ENCODE measurements at places on chromosomes 3 and 15.

DNA sequence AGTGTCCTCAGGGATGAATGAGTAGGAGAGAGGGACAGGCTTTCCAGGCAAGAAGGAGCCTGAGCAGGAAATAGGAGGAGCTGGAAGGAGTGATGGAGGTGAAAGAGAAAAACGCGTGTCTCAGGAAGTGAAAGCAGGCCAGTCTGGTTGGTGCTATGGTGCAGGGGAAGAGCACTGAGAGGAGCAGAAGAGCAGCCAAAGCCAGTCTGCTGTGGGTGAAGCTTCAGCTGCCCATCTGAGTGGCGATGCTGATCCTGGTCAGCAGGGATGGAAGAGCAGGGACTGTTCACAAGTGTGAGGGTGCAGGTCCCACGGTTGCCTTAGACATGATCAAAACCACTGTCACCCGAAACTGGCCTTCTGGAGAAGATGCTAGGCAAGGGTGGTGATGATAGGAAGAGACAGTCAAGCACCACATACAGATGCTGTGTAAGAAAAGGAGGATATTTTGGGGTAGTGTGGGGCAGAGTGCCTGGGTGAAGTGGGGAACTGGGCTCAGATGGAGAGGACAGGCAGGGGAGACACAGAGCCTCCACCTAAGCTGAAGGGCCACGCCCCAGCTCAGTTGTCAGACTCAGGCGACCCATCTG is 5.5 kb upstream of the KY start:
- no peaks in the 10 kb centered on the region for H3K4me1 ChIP-seq
- H3K27ac ChIP-seq = no peak overlapping the region
- DNase-seq = no peak

DNA sequence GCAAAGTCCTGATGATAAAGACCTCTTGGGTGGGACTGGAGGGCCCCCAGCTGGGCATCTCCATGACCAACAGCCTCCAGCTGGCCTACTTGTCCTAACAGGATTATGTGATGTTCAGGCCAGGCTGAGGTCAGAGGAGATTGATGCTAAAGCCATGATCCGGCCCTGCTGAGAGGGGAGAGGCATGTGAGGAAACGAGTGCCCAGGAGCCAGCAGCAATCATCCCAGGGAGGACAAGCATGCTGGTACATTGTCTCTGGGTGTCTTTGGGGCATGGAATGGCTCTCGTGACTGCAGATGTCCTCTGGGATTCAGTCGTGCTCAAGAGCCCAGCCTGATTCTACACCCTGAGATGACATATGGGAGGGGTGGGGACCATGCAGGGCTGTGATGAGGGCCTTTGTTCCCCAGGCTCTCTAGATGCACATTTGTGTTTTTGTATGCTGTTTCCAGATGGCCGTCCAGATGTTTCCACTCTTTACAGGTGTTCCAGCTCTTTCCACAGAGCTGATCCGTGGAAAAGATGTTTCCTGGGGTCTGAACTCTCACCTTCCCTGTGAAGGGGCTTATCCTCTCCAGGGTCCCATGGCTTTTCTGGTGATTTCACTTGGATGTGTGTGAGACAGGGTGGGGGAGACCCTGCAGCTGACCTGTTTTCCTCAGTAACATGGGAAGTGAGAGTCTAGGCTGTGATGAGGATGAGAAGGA is 20.2 kb downstream of the SLC24A1 start:
- H3K27me3 ChIP-seq = no peaks in the 10 kb centered on the region
- H3K4me1 ChIP-seq = peaks cover 9% of the 10 kb centered on the region
- H3K4me3 ChIP-seq = no peak overlapping the region
- DNase-seq = no peak
- H3K27ac ChIP-seq = no peak overlapping the region

DNA sequence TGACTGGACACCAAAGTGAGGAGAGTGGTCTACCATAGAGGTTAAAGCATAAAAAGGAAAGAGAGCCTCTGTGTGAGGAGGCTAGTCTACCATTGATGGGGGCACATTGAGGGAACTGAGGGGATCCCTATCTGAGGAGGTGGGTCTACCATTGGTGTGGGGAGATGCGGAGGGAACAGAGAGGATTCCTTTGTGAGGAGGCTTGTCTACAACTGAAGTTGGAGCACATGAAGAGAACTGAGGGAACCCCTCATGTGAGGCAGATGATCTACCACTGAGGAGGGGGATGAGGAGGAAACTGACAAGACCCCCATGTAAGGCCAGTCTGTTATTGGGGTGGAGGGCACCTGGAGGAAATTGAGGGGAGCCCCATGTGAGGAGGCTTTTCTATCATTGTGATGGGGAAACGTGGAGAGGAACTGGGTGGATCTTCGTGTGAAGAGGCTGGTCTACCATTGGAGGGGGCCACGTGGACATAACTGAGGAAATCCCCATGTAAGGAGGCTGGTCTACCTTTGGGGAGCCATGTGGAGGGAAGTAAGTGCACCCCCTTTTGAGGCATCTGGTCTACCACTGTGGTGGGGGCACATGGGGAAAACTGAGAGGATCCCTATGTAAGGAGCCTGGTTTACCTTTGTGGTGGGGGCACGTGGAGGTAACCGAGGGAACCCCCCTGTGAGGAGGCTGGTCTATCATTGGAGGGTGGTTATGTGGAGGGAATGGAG is 160.1 kb downstream of the FBLN2 start:
- no peak for DNase-seq
- no peak overlapping the region for H3K27ac ChIP-seq
- no peaks in the 10 kb centered on the region for H3K4me1 ChIP-seq
- no peak overlapping the region for H3K4me3 ChIP-seq

GRCh38 chr15:42274702-42274989 is 1.4 kb upstream of the TMEM87A start:
- H3K27me3 ChIP-seq = no peaks in the 10 kb centered on the region
- H3K36me3 ChIP-seq = peaks cover 17% of the 10 kb centered on the region
- DNase-seq = no peak
- peak overlapping the region; percentile 99 for H3K27ac ChIP-seq
- H3K4me1 ChIP-seq = peaks cover 47% of the 10 kb centered on the region

- H3K4me3 ChIP-seq = no peak overlapping the region
- no peaks in the 10 kb centered on the region for H3K27me3 ChIP-seq
- H3K4me1 ChIP-seq = no peaks in the 10 kb centered on the region
- no peak overlapping the region for H3K27ac ChIP-seq
- H3K36me3 ChIP-seq = peaks cover 27% of the 10 kb centered on the region
- no peak for DNase-seq
Measured at GRCh38 chr15:82158811-82159210, 103.7 kb downstream of the EFL1 start.

- peaks cover 15% of the 10 kb centered on the region for H3K27me3 ChIP-seq
- H3K36me3 ChIP-seq = no peaks in the 10 kb centered on the region
- DNase-seq = no peak
- no peak overlapping the region for H3K4me3 ChIP-seq
- H3K27ac ChIP-seq = no peak overlapping the region
Measured at GRCh38 chr15:61331019-61331418, 101.9 kb upstream of the RORA start.

DNA sequence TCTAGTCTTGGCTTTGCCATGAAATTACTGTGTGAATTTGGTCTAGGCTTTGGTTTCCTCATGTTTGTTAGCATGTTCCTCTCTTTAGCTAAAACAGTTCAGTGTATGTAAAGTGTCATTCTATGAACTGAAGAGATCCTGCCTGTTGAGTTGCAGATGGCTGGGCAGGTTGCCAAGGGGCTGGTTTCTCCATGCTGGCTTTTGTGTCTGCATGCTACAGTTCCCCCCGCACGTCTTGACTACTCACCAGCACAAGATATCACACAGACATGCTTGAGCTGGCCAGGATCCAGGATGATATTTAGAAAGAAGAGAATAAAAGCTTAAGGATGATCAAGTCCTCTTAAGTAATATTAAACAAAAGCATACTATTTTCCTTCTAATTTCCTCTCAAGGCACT is 90.2 kb downstream of the CERS3 start:
- no peaks in the 10 kb centered on the region for H3K4me1 ChIP-seq
- H3K27ac ChIP-seq = no peak overlapping the region
- peak; percentile 10 for DNase-seq
- no peaks in the 10 kb centered on the region for H3K36me3 ChIP-seq

GRCh38 chr3:53842436-53843194 is 3.6 kb downstream of the CHDH start:
- H3K36me3 ChIP-seq = no peaks in the 10 kb centered on the region
- H3K27me3 ChIP-seq = peaks cover 36% of the 10 kb centered on the region
- H3K4me1 ChIP-seq = peaks cover 10% of the 10 kb centered on the region
- H3K4me3 ChIP-seq = no peak overlapping the region
- no peak overlapping the region for H3K27ac ChIP-seq

DNA sequence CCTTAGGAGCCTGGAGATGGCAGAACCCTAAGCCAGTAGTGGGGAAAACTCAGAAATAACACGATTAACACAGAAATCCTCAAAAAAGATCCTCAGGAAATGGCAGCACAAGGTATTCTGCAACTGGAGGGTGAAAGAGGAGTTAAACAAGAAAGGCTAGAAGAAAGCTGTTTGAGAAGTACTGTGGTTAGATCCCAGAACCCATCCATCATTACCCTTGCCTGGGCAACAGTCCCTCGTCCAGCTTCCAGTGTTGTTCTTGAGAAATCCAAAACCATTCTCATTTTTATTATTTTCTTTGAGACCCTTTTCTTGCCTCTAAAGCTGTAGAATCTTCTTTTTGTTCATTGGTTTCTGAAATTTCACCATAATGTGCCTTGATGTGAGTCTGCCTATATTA is 2.7 kb upstream of the CDCP1 start:
- H3K4me3 ChIP-seq = no peak overlapping the region
- no peak overlapping the region for H3K27ac ChIP-seq
- peaks cover 3% of the 10 kb centered on the region for H3K36me3 ChIP-seq
- peaks cover 20% of the 10 kb centered on the region for H3K4me1 ChIP-seq
- H3K27me3 ChIP-seq = peaks cover 54% of the 10 kb centered on the region

DNA sequence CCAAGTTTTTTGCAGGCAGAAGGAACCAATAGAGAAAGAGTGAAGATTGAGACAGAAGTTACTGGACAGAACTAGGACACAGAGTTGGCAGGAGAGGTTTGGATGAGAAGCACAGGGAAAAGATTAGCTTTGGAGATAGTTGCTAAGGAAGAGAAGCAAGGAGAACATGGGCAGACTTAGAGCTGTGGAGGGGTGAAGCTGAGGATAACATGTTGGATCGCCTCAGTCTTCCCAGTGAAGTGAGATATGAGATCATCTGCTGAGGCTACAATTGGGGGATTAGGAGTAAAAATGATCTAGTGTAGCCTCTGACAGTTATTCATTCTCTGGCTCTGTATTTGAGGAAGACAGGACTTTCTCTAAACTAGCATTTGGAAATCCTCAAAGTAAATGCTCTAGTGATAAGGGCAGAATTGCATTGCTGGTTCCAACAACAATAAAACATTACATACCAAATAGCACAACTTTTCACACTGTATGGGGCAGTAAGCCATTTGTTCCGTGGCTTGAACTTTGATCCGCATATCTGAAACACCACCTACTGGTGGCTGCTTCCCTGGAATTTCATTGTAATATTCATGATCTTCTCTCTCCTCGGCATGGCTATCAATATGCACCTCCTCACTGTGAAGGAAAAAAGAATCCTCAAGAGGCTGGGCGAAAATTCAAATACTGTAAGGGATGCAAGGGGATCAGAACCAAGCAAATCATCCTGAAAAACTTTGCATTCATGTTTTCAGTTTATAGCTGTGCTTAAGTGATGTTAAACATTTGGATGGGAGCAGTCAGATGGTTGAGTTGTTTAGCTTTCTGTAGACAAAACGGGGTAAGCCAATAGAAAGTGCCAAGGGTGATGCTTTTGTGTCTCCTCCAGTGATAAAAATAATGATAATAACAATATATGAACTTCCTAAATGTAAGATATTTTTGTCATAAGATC is 22.2 kb upstream of the EID1 start:
- peaks cover 3% of the 10 kb centered on the region for H3K4me1 ChIP-seq
- H3K27ac ChIP-seq = no peak overlapping the region
- H3K36me3 ChIP-seq = no peaks in the 10 kb centered on the region
- no peak overlapping the region for H3K4me3 ChIP-seq
- H3K27me3 ChIP-seq = peaks cover 13% of the 10 kb centered on the region

DNA sequence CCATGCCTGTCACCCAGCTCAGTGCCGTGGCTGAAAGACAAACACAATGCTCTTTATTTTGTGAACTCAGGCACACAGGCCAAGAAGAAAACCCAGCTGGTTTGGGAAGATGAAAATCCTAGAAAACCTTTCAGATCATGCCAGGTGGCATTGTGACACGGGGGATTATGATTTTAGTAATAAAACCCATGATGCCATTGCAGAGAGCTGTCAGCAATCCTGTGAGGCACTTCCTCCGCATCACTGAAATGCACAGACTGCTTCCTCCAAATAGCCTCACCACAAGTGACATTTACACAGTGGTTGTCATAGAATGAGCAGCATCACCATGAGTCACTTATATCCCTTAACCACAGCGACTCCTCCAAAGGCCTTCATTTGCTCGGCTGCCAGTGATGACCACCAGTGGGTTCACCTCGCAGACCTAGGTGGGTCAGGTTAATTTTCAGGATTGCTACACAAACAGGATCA is 22.7 kb downstream of the ABHD6 start:
- peaks cover 7% of the 10 kb centered on the region for H3K36me3 ChIP-seq
- H3K27ac ChIP-seq = peak overlapping the region; percentile 75
- peaks cover 31% of the 10 kb centered on the region for H3K4me1 ChIP-seq
- H3K27me3 ChIP-seq = no peaks in the 10 kb centered on the region
- H3K4me3 ChIP-seq = no peak overlapping the region
- DNase-seq = peak; percentile 27

- peaks cover 11% of the 10 kb centered on the region for H3K36me3 ChIP-seq
- no peaks in the 10 kb centered on the region for H3K4me1 ChIP-seq
- H3K4me3 ChIP-seq = no peak overlapping the region
- no peaks in the 10 kb centered on the region for H3K27me3 ChIP-seq
Measured at GRCh38 chr15:100259266-100259665, 82.5 kb downstream of the ADAMTS17 start.

GRCh38 chr15:40483919-40484318 is 13.1 kb downstream of the CHST14 start:
- no peak for DNase-seq

- no peak for DNase-seq
- no peak overlapping the region for H3K27ac ChIP-seq
- H3K4me3 ChIP-seq = no peak overlapping the region
Measured at GRCh38 chr15:64791401-64791800, 16.0 kb upstream of the RBPMS2 start.

GRCh38 chr3:65888980-65889706 is 149.6 kb downstream of the MAGI1 start:
- no peak overlapping the region for H3K4me3 ChIP-seq
- H3K27me3 ChIP-seq = no peaks in the 10 kb centered on the region
- H3K4me1 ChIP-seq = no peaks in the 10 kb centered on the region
- H3K27ac ChIP-seq = no peak overlapping the region

DNA sequence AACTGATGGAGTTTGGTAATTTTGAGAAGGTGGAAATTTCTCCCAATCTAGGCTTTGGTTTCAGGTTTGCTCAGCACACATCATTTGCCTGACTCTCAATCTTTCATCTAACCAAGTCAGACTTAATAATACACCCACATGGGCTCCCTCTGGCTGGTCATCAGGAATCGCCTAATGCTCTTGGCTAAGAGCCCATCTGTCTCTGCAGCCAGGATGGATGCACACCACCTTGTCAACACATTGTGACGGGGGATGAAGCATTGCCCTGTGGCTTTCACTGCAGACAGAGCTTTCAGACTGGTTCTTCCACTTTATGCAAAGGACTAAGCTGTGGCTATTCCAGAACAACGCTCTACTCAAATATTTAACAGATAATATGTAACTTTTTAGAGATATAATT is 3.0 kb upstream of the HDGFL3 start:
- H3K27me3 ChIP-seq = peaks cover 26% of the 10 kb centered on the region
- no peak overlapping the region for H3K4me3 ChIP-seq
- no peak overlapping the region for H3K27ac ChIP-seq
- no peak for DNase-seq
- peaks cover 5% of the 10 kb centered on the region for H3K36me3 ChIP-seq
